ENCODE measurements at places on chromosomes 3 and 15.

DNA sequence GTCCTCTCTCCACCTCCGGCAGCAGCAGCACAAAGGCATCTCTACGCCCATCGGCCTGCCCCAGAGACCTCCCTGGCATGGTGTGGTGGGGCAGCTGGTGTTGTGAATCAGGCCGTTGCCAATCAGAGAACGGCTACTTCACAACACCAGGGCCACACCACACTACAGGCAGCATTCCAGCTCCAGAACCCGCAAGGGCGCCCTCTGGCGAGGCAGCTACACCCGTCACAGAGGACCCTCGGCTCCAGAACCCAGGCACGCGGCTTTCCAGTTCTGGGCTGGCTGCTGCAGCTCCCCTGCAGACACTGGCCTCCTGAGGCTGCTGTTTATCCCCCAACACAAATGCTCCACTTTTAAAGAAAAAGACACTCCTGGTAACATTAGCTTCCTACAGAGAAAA lies 127.5 kb upstream of the TOPAZ1 start:
- no peak for DNase-seq

DNA sequence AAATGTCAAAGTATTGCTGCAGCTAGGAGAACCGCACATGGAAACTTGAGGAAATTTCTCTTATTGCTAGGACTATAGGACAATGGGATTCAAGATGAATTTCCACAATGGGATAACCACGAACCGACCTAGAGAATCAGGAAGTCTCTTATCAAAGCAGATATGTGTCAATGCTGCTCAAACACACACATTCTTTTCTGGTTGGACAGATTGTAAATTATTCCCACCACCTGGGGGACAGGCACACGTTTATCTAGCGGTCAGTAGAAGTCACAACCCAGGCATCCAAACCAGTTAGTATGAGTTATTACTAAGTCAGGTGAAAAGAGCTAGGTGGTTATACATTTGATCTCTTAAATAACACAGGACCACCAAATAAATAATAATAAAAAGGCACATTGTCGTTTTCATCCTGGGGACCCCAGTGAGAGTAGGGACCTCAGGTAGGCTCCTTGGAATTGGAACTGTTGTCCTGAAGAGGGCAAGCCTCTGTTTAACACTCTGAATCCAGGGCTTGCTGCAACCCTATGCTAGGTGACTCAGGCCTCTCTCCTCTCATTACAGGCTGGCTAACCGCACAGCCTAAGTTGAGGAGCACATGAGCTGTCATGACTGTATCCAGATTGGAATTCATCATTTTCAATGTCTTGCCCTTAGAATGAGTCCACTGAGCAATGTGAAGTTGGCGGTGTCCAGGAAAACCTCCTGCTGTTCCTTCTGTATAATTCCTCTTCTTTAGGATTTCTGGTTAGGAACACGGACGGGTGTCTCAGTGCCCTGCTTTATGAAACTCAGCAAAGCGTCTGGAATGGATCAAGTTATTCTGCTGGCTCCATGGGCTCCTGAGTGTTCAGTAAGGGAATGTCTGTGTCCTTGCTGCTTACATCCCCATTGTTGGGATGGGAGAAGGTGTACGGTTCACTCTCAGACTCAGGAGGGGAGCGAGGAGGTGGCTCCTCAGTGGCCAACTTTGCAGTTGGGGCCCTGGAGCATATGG lies 59.0 kb downstream of the CLEC3B start:
- peak; percentile 76 for DNase-seq

GRCh38 chr15:64774629-64775493 lies 528 bp downstream of the RBPMS2 start:
- DNase-seq: no peak

GRCh38 chr3:95474338-95474737 lies 1340.1 kb upstream of the EPHA6 start:
- no peak for DNase-seq

GRCh38 chr3:192165552-192165951 lies 561.8 kb downstream of the FGF12 start:
- DNase-seq: no peak

DNA sequence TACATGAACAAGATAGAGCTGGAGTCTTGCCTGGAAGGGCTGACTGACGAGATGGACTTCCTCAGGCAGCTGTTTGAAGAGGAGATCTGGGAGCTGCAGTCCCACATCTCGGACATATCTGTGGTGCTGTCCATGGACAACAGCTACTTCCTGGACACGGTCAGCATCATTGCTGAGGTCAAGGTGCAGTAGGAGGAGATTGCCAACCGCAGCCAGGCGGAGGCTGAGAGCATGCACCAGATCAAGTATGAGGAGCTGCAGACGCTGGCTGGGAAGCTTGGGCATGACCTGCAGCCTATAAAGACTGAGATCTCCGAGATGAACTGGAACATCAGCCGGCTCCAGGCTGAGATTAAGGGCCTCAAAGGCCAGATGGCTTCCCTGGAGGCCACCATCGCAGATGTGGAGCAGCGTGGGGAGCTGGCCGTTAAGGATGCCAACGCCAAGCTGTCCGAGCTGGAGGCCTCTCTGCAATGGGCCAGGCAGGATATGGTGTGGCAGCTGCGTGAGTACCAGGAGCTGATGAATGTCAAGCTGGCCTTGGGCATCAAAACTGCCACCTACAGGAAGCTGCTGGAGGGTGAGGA lies 5.5 kb upstream of the LARP6 start:
- no peak for DNase-seq

DNA sequence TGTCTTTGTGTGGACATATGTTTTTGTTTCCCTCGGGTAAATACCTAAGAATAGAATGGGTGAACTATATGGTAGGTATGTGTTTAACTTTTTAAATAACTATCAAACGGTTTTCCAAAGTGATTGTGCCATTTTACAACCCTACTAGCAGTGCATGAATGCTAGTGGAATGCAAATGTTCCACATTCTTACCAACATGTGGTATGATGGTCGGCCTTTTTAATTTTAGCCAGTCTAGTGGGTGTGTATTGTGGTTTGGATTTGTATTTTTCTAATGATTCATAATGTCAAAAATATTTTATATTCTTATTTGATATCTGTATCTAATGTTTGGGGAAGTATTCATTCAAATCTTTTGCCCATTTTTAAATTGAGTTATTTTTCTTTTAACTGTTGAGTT lies 68.2 kb upstream of the SMAD3 start:
- DNase-seq: no peak

DNA sequence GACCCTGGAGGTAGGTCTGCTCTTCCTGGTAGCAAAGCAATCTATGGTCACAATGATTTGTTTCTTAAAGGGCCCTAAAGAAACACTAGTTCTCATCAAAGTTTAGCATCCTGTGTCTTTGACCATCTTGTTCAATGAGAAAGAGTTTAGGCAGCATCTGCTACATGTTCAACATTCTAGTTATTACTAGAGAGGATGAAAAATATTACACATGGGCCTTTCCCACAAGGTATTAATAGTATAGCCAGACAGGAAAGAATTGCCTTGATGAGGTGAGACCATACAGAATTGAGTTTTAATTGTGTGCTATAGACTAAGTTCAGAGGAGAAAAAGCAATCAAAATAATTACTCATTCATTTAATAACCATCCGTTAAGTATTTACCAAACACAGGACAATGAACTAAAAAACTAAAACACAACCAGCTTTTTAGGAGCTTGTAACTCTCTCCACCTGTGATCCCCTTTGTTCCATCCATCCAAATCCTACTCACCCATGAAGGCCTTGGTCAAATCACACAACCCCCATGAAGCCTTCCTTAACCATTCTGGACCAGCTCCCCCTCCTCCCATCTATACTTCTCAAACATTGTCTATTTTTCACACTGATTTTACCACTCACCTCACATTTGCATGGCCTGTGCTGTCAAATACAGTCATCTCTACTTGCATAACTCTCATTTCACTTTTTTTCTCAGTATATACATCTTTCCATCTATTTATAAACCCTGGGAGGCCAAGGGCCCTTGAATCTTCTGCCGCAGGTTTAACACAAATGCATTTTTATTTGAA lies 122.9 kb downstream of the RORA start:
- DNase-seq: no peak

DNA sequence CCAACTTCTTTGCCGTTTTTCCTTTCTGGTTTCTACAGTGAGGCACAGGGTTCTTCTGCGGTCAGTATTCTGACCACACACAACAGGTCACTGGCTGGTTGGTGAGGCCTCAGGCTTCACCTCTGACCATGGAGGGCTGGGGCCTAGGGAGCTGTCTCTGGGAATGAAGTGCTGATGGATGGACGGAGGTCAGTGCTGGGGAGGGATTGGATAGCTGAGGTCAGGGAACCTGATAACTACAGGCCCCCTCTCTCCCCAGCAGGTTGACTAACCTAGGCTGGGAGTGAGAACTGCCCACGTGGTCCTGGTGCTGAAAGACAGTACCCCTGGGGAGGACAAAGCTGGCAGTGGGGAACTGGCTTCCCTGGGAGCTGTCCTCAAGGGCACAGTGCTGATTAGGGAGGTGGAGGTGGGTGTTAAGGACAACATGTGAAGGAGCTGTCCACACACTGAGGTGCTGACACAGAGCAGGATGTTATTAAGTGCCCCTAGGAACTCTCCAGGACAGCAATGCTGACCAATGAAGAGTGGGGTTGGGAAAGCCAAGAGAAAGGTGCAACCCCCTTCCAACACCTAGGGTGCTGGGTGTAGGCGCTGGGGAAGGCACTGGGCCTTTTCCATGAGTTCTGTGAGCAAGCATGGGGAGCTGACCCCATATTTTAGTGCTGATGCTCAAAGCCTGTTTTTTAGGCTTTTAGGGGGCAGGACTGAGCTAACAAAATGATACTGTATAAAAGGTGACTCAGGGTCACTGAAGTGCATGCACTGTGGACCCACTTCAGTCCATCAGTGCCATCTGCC lies 45.2 kb downstream of the ATP2B2 start:
- peak; percentile 80 for DNase-seq

- no peak for DNase-seq
These were observed 24.2 kb downstream of the GRAMD2A start for GRCh38 chr15:72173401-72173800.

Measured in H4 (cell line).